Activated CD8-positive, alpha-beta memory T cell treated with anti-CD3 and anti-CD28 coated beads for 1 hour (primary cell): ENCODE measurements at places on chromosomes 1 and 21.

DNA sequence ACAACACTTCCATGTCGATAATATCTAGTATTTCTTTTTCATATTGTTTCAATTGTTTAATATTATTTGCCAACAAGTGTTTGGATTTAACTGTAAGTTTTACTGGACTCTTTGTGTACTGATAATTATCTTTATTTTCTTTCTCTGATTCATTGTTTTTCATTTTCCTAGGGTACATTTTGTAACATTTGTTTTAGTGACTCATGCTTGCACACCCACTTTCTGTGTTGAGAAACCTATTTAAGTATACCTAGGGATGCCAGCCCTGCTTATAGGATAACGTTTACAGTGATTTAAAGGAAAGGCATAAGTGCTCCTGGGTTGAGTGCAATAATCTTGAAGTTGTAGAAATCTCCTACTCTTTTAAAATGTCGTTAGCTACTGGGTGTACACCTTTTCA, 1386.0 kb upstream of the ADGRL4 start:
- DNase-seq, result no peak

DNA sequence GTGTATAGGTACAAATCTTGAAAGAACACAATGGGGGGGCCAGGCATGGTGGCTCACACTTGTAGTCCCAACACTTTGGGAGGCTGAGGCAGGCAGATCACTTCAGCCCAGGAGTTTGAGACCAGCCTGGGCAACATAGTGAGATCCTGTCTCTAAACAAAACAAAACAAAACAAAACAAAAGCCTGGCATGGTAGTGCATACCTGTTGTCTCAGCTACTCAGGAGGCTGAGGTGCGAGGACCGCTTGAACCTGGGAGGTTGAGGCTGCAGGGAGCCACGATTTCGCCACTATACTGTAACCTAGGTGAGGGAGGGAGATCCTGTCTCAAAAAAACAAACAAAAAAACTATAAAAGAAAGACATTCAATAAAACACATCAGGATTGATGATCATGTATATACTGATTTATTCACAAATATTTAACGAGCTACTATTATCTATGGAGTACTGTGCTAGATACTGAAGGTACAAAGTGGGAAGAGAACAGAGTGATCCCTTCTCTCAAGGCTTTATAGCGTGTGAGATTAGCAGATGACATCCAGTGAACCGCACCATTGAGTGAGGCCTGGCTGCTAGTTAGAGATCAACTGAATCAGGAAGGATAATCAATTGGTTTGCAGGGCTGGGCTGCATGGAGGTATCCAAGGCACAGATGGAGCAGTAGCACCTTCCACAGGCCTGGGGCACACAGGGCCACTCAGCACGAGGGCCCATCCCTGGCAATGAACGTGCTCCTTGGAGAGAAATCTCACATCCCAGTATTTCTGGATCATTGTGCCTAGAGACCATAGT, 26.4 kb downstream of the ELF3 start:
- no peak for DNase-seq

DNA sequence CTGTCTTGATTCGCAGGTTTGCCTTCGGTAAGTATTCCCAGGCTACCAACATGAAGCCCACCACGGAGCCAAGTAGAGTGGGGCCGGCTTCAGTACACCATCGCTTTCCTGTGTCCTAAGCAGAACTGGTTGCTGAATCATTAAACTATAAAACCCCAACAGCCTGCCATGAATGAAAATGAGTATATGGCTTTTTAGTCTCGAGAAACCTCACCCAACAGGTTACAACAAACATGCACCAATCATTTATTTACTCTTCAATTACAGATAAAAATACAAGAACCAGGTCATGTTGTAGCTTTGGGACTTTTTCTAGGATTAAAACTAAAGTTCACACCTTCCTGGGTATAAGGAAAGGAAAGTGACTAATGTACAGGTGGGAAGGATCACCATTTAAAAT, 7.6 kb downstream of the TMPRSS2 start:
- no peak for DNase-seq

DNA sequence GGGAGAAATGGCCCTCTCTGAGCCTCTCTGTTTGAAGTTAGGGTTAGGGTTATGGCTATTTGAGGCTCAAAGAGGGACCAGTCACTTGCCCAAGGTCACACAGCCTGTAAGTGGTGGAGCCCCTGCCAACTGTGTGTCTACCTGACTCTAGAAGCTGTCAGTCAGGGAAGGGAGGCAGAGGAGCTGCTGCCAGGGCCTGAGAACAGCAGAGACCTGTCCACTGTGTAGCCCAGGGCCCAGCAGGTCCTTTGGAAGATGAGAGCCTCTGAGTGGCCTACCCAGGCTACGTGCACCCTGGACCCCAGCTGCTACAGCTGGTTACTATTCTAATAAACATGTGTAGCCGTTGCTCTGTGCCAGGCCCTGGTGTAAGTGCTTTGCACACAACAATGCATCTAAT, 15.1 kb upstream of the EDN2 start:
- no peak for DNase-seq

DNA sequence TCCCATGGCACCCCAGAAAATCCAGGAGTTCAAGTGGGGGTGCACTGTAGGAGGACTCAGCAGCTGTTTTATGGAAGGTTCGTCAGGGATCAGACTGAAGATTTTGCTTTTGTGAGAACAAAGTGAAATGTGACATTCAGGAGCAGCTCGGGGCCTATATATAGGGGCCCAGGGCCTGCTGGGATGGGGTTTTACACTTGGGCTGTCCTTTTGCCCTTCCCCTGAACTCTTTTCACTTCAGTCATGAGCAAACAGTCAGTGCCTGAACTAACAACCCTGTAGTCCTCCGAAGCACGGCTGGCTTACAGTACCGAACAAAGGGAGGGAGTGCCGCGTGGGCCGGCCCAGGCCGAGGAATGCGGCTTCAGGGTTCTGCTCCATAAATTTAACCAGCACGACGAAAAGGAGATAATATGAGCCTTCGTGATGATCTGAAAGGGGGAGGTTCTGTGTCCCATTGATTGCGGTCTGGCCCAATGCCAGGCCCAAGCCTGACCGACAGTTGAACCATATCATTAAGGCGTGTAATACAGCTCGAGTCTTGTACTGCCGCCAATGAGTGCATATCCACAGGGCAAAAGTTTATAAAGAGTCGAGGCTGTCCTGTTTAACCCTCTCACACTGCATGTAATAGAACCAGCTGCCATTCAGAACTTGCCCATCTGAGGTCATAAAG, 139.9 kb downstream of the DHRS3 start:
- DNase-seq, result no peak

GRCh38 chr1:191043066-191043465, 565.4 kb upstream of the BRINP3 start:
- DNase-seq, result no peak

GRCh38 chr1:219228058-219228419, 54.4 kb downstream of the LYPLAL1 start:
- no peak for DNase-seq

DNA sequence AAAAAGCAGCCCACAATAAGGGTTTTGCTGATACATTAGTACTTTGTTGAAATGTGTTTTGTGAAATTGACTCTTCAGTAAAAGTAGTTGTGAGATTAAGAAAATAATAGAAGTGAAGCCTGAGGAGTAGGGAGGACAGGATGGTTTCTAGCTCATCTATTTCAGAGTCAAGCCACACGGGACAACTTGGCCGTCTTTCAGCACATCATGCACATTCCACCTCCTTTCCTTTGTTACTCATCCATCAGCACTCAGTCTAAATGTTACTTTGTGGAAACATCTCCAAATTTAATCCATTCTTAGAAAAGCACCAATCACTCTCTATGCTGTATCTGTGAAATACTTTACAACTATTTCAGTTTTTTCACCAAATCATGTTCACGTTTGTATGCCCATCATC, 223.3 kb downstream of the FGGY start:
- no peak for DNase-seq

GRCh38 chr1:195481293-195481692, 1126.9 kb downstream of the KCNT2 start:
- DNase-seq, result no peak

GRCh38 chr1:29457496-29458368, 221.4 kb downstream of the PTPRU start:
- DNase-seq, result no peak

GRCh38 chr1:66371233-66372005, 162.5 kb upstream of the SGIP1 start:
- DNase-seq, result no peak

DNA sequence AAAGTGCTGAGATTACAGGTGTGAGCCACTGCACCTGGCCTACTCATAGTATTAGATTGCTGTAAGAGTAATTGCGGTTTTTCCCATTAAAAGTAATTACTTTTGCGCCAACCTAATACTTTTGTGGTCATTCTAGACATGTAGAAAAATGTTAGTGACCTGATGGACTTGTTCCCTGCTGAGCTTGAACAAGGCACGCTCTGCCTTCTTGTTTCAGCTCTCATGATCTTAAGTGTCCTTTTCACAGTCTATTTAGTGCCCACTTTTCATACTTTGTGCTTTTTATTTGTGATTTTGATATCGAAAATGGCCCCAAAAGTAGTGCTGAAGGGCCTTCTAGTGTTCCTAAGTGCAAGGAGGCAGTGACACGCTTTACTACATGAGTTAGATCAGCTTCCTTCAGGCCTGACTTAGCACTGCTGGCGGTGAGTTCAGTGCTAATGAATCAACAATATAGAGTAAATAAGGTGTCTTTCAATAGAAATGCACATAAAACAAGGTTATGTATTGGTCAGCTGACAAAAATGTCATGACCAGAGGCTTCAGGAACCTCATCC, 5.6 kb upstream of the RD3 start:
- DNase-seq, result no peak

- DNase-seq, result no peak
Measured at GRCh38 chr1:56917356-56917755, 48.5 kb downstream of the C8B start.

- DNase-seq, result no peak
Measured at GRCh38 chr1:229224308-229224707, 46.6 kb upstream of the RAB4A start.

- no peak for DNase-seq
Measured at GRCh38 chr1:68442822-68443556, 6.8 kb downstream of the RPE65 start.

GRCh38 chr1:18332576-18332975, 148.2 kb upstream of the KLHDC7A start:
- no peak for DNase-seq

DNA sequence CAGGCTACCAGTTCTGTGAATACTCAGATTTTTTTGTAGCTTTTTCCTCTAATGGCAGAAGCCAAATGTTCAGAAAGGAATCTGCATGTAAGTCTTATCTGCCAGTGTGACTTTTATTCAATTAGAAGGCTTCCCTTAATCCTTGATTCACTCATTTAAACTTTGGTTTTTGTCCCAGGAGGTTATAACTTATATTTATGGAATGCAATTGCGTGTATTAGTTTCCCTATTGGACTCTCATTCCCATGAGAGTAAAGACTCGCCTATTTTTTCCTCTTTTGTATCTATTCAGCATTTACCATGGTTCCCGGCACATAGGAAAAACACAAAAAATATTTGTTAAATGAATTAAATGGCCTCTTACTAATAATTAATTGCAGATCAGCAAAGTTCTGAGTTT, 3.5 kb downstream of the NTMT2 start:
- no peak for DNase-seq
